ENCODE measurements at places on chromosomes 4 and X.

DNA sequence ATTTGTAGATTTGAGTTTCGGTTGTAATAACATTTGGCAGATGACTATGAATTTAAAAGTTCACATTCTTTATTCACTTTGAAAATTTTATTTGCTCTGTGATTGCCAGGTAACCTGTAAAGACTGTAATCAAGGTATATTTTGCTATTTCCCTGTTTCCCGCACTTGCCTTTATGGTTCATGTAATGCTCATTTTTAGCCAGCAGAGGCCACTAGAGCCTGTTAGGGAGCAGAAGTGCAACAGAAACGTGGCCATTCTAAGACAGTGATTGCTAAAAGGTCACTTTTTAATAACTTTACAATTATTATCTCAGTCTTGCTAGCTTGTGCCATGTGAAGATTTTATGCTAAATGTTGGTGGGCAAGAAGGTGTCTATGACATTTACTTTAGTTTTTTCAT is 12.4 kb downstream of the YIPF6 start:
- DNase-seq, result peak; percentile 48

GRCh38 chr4:61192392-61192791 is 7.7 kb upstream of the ADGRL3 start:
- no peak for DNase-seq

DNA sequence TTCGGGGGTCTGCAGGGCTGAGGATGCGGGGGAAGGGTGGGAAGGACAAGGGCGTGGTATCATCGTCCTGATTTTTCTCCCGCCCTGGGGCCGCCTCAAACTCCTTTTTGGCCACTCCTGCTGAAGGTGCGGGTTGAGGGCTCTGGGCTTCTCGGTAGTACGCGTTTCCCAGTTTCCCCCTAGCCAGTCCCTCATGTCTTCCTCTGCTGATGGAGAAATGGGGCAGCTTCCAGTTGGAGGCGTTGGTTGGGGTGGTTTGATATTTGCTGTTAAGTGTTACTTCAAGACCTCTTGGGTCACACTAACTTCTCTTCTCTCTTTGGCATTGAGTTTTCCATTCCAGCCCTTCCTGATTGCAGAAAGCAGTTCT is 482 bp downstream of the GSTCD start:
- peak; percentile 3 for DNase-seq

DNA sequence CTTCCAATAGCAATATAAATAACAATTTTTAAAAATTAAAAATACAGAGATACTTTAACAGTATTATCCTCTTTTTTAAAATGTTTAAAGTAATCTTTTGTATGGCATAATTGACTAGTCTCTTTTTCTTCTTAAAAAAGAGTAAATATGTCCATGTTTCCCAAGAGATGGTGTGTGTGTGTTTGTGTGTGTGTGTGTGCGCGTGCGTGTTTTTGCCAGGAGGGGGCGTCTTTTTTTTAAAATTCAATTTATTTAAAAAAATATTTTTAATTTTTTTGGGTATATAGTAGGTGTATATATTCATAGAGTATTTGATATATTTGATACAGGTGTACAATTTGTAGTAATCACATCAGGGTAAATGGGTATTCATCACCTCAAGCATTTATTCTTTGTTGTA is 1073.7 kb downstream of the PCDH7 start:
- no peak for DNase-seq

GRCh38 chrX:64894454-64895038 is 81.7 kb downstream of the ZC4H2 start:
- DNase-seq, result peak; percentile 11

DNA sequence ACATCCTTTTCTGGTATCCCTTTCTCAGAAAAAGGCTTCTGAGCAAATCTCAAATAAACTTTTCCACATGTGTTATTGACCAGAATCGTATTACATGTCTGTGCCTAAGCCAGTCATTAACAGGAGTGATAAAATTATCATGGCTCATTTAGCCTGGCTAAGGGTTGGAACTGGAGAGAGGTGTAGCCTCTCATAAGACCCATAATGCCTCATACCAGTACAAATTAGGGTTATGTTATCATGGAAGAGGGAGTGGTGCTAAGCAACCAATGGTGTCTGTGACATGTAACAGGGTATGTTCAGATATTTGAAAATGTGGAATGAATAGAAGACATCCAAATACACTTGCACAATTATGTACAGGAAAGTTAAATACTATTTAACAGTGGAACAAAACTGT is 99.6 kb upstream of the CCDC160 start:
- DNase-seq, result no peak

GRCh38 chr4:112765317-112765974 is 128.5 kb downstream of the LARP7 start:
- DNase-seq, result peak; percentile 7

- no peak for DNase-seq
Observed at GRCh38 chrX:154349979-154350378, 24.5 kb downstream of the FLNA start.

GRCh38 chr4:74255096-74255495 is 53.2 kb upstream of the EPGN start:
- DNase-seq, result no peak

DNA sequence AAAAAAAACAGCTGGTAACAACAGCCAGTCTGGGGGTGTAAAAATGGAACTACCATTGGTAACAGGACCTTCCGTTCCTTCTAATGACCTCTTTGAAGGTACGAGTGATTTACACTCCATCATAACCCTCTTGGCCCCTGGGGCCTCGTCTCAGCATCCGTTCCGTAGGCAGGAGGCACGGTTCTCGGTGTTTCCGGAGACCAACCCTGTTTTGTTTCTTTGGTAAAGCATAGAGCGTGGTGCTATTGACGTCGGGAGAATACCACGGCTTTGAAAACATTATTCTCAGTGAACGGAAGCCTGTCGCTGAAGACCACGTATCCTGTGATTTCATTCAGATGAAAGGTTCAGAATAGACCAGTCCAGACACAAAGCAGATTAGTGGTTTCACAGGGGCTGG is 198.9 kb downstream of the ASMT start:
- no peak for DNase-seq

- no peak for DNase-seq
Observed at GRCh38 chr4:72457158-72457557, 111.9 kb downstream of the ADAMTS3 start.

GRCh38 chrX:154373340-154374306 is 811 bp downstream of the FLNA start:
- no peak for DNase-seq

DNA sequence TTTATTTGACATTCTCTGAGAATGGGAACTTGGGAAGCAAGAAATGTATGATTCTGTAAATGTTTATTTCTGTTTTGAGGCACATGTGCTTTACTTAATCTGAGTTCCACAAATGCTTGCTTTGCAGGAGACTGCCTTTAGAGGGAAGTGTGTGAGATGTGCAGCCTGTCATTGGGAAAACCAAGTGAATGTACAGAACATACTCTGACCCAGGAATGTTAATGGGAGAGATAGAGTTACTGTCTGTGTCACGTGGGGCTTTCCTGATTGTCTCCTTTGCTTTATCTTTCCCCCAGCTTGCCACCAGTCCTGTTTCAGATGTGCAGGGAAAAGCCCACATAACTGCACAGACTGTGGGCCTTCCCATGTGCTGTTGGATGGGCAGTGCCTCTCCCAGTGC is 218.6 kb upstream of the ANXA3 start:
- no peak for DNase-seq

DNA sequence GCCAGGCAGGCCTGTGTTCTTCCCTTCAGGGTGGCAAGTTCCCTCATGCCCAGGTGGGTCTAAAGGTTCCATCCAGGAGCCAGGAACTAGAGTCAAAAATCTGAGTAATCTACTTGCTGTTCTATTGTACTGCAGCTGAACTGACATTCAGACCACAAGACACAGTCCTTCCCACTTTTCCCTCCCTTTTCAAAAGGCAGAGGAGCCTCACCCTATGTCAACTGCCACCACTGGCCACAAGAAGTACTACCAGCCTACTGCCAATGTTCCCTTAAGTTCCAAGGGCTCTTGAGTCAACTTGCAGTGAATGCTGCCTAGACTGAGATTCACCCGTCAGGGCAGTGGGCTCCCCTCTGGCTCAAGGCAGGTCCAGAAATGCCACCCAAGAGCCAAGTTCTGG is 133.5 kb downstream of the FAM47B start:
- DNase-seq, result no peak

DNA sequence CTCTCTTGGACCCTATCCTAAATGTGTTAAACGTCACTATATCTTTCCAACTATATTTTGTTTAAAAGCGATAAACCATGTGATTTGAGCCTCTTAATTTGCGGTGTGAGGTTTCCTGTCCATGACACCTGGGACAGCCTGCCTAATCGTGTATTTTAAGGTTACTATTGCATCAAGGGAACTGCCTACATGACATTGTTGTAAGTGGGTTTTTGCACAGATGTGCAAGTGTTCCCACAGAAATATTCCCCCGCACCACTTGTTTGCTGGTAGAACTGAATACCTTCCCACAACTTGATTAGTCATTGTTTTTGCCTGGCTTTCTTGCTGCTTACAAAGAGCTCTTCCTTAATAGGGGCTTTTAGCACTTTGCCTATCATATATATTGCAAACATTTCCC is 5.1 kb upstream of the FAM184B start:
- DNase-seq, result no peak

Data from CD4-positive, alpha-beta T cell treated with Interleukin-15 for 4 hours (primary cell).